Omental fat pad (tissue), 4 donors: ENCODE measurements at places on chromosomes 2 and 18. TPM values are rescaled to one million over a fixed set of nuclear protein-coding genes. Genes with fewer than 3 reads are reported as not detected.

AKAIN1 gene
- total RNA-seq, result not detected

- DNase-seq, result no peak
Measured at GRCh38 chr2:50591642-50592041, 440.3 kb downstream of the NRXN1 start.

RTP5 gene
- 0.96 TPM for total RNA-seq

GAL3ST2 gene
- total RNA-seq, result 3.1 TPM

- no peak for DNase-seq
Measured at GRCh38 chr18:58700209-58700608, 28.9 kb downstream of the MALT1 start.

UGT1A1 gene
- not detected for total RNA-seq

DNA sequence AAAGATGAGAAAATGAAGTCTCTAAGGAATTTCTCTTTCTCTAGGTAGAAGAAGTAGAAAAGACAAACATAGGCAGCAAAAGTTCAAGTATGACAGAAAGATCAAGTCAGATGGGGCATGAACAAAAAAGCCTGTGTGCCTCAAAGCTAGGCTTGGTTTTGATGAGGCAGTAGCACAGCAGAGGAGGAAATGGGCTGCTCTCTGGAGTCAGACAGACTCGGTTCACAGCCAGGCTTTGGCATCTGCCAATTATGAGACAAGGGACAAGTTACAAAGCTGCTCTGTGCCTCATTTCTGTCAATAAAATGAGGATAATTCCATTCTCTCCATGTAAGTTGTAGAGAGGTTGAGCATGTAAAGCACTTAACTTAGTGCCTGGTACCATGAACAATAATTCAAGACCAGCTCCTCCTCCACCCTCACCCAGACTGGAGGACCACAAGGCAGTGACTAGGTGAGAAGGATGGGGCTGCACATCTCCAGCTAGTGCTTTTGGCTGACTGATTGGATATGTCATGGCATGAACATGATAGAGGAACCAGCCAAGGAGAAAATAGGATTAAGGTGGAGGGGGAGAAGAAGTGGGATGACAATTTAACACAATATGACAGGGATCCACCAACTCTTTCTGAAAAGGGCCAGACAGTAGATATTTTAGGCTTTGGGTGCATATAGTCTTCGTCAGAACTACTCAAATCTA lies 84.6 kb downstream of the TMEM163 start:
- no peak for DNase-seq

- no peak for DNase-seq
Measured at GRCh38 chr18:75279381-75279780, 68.8 kb downstream of the TSHZ1 start.
